ENCODE measurements at places on chromosomes 13 and 19.

GRCh38 chr13:99266827-99267226 is 8.6 kb upstream of the GPR18 start:
- DNase-seq: no peak

- DNase-seq: no peak
Observed at GRCh38 chr13:111341886-111342285, 21.4 kb downstream of the TEX29 start.

- DNase-seq: no peak
Observed at GRCh38 chr13:25469169-25469525, 97.4 kb downstream of the ATP8A2 start.

DNA sequence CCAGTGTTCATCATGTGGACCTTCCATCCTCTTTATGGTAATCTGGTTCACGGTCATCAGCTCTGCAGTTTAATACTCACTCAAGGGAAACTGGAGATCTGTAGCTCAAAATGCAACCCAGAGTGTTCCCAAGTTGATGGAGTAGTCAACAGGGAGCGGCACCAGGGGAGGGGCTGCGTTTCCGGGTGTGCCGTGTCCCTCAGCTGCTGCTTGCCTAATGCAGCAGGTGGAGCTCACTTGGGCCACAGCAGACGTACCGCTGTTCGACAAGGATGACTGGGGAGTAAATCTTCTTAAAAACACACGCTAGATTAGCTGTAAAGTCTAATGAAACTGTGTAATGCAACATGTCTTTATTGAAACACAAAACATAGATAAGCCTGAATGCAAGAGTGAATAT is 81.1 kb downstream of the TNFSF13B start:
- DNase-seq: no peak

GRCh38 chr13:33865945-33866344 is 48.0 kb downstream of the RFC3 start:
- no peak for DNase-seq

DNA sequence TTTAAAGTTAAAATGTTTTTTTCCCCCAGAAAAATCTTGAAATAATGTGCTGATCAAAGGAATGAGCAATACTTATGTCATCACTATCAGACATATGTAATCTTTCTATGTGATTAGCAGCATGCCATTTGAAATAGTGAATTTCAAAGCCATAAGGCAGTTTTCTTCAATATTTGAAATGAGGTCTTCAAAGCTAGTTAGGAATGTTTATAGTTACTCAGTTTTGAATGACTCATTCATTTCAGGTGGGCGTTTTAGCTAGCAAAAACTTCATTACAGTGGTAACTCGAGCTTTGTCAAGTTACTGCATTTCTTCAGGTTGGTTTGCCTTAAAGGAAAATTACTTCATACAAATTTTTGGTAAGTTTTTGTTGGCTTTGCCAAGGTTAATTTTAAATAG is 102.1 kb downstream of the ATP8A2 start:
- no peak for DNase-seq

DNA sequence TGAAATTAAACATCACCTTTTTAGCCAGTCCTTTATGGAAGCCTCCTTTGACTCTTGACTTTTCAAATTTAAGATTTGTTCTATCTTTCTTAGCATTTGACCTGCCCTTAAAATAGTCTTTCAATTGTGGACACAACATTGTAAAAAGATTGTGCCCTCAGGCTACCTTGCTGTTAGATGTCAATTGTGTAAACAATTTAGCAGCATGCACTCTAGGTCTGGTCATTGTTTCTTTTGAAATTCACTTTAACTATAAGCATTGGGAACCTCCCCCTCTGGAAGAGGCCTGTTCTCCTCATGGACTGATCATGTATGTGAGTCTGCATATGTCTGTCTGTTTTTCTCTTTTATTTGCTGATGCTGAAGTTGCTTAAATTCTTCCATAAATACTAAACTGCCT is 31.5 kb upstream of the PABPC3 start:
- no peak for DNase-seq

GRCh38 chr13:29676941-29677452 is 81.5 kb upstream of the SLC7A1 start:
- no peak for DNase-seq

DNA sequence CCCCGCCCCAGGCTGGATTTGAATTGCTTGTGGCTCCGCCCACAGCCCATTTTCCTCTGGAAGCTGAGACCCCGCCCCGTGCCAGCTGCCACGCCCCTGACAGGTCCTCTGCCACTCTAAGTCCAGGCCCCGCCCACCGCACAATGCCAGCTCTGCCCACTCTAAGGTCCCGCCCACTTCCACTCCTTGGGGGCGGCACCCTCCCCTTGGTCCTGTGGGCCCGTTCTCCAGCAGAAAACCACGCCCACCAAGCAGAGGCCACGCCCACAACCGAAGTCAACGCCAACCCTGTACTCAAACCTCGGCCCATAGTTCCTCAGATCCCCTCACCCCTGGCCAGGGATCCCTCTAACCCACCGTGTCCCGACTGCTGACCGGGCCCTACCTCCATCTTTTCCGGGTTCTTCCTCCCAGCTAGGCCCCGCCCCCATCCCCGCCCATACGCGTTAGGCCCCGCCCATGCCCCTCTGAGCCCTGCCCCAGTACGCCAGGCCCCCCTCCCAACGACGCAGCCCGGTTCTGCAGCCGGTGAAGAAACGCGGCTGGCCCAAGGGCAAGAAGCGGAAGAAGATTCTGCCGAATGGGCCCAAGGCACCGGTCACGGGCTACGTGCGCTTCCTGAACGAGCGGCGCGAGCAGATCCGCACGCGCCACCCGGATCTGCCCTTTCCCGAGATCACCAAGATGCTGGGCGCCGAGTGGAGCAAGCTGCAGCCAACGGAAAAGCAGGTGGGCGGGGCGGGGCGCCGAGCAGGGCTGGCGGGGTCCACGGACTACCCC is 1.3 kb downstream of the HMG20B start:
- peak; percentile 51 for DNase-seq

DNA sequence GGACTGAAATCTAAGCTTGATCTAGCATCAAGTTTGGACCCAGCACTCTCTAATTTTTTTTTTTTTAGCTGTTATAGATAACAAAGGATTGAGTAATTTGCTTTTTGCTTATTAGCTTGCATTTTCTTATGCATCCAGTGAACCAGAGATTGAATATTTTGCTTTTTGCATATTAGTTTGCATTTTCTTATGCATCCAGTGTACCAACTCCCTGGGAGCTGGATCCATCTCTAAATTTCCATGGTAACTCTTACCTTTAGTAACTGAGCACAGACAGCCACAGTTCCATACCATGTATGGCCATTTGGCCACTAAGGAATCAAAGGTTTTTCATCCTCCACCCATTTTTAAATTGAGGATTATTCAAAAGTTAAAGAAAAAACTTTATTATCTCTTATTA is 8.7 kb upstream of the ZNF548 start:
- no peak for DNase-seq

- no peak for DNase-seq
Observed at GRCh38 chr19:3670796-3671679, 29.2 kb downstream of the PIP5K1C start.

GRCh38 chr19:7943444-7944176 is at the start of gene TIMM44:
Gene TIMM44, minus strand, starts transcription at chr19:7943666. Its CDS starts 15 bp downstream, at chr19:7943651.
- DNase-seq: peak; percentile 95

GRCh38 chr19:35254341-35255297 is 5.8 kb downstream of the LSR start:
- DNase-seq: no peak

DNA sequence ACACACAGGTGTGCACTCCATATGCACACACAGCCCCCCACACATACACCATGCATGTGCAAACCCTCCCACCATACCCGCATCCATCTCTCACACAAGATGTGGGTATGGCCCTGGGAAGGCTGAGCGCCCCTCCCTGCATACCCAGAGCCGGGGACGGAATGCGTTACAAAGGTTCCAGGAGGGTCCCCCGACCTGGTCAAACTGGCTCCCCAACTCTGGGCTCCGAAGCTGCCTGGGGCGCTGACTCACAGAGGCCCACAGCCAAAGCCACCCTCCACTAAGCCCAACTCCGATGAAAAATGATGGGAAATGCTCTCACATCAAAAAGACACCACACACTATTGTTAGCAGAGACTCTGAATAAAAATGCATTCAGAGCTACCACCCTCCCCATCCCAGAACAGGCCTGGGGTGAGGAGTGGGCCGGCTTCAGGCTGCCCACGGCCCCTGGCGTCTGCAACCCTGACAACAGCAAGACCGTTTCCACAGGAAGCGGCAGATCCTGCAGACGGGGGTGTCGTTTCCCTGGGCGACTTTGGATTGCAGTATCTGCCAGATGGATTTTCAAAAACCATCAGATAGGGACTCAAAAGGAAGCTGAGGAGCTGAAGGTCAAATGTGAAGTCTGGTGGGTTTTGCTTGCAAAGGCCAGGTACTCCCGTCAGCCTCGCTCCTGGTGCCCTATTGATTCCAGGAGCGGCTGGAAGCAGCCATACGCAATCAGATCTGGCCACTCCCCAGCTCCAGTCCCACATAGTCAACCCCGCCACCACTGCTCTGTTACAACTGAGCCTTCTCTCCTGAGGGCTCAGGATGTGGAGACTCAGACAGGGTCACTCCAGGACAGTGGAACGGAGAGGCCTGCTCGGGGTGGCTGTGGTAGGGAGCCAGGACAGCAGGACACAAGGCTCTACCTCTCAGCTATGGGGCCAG is 14.3 kb downstream of the PEPD start:
- DNase-seq: no peak
